ENCODE measurements at places on chromosomes 1 and 21.
A peak's percentile ranks its signal among the peaks of the same experiment; 100 is the strongest.

GRCh38 chr1:164560121-164560541 is 1.1 kb downstream of the PBX1 start:
- no peak for DNase-seq

GRCh38 chr21:26844258-26845065 is 747 bp downstream of the ADAMTS1 start:
- DNase-seq: no peak

DNA sequence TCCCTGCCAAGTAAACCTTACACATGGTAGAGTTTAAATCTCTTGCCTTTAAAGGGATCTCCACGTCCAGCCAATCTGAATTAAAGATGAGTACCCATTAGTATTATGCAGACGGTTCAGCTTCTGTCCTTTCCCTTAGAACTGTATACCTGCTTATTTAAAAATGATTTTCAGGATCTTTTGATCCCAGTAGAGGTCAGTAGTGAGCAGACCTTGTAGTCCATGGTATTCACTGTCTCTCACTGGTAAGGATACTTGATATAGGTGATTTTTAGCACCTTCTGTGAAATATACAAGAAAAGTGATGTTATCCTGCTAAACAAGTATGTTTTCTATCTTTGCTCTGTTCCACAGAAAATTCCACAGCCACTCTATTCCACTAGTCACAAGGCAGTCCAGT is 1211.6 kb upstream of the ADGRL4 start:
- DNase-seq: no peak

GRCh38 chr21:29145354-29145782 is 14.9 kb downstream of the MAP3K7CL start:
- no peak for DNase-seq

DNA sequence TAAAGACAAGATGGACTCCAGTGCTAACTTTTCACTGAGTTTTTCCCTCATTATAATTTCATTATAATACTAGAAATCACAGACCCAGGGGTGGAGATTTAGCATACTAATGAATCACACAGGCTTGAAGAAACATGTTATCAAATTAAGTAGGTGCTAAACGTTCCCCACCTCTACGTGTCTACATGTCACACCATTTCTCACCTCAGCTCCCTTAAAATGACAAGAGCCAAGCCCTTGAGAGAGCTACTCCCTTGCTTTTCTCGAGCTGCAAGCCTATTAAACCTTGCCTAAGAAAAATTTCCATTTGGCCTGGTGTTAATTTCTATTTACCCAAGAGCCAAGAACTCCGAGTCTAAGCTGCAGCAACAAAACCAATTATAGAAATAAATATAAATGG is 396.3 kb upstream of the NEGR1 start:
- DNase-seq: no peak

- no peak for DNase-seq
These were observed 12.3 kb downstream of the OR2T11 start for GRCh38 chr1:248622570-248623001.

- DNase-seq: no peak
These were observed 30.1 kb downstream of the EDN2 start for GRCh38 chr1:41454406-41454805.

DNA sequence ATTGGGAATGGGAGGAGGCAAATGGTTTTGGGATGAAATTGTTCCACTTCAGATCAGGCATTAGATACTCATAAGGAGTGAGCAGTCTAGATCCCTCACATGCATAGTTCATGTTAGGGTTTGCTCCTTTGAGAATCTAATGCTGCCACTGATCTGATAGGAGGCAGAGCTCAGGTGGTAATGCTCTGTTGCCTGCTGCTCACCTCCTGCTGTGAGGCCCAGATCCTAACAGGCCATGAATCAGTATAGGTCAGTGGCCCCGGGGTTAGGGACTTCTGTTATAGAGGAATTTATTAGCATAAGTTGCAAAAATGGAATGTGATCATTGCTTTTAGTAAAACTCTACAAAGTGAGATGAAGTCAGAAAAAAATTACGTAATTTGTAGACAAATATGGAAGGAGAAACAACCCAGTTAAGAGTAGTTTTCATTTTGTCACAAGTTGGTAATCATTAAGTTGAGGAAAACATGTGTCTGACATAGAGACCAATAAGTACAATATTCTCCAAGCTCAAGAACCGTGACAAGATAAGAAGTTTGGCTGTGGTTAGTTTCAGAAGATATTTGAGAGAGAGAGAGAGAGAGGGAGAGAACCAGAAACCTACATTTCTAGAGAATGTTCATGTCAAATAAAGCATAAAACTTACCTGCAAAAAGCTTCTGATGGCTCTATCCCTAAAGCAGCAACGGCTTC is 689.7 kb upstream of the PRMT6 start:
- no peak for DNase-seq

DNA sequence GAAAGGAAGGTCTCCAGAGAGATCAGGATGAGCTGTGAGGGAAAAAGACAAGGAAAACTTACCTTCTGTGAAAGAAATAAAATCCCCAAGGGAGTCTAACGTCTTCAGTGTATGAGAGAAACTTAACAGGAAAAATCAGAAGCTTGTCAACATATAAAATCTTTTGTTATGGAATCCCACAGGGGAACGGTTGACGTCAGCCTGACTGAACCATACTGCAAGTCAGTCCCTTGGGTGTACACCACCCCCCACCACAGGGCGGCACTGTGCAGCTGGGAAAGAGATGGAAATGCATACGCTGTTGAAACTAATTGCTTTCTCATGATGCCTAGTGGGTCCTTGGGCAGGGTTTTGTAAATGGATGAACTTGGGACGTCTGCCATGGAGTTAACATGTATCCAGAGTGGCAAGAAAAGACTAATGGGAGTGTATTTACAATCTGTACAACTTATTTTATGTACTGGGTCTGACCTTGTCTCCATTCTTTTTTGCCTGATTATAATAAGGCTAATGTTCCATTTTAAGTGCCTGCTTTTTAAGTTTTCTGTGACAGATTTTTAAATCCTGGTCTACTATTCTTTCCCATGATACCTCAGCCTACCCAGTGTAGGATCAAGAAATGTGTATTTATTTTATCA is 22.7 kb downstream of the UTP25 start:
- DNase-seq: no peak

GRCh38 chr1:245996811-245997210 is 510.3 kb downstream of the SMYD3 start:
- no peak for DNase-seq

GRCh38 chr21:26776310-26777021 is 68.7 kb downstream of the ADAMTS1 start:
- DNase-seq: no peak

GRCh38 chr1:181987334-181987895 is 74.1 kb downstream of the ZNF648 start:
- DNase-seq: no peak

- no peak for DNase-seq
These were observed 5.0 kb upstream of the AHCYL1 start for GRCh38 chr1:109979489-109980091.

- no peak for DNase-seq
These were observed 2.0 kb downstream of the LORICRIN start for GRCh38 chr1:153261281-153262069.

DNA sequence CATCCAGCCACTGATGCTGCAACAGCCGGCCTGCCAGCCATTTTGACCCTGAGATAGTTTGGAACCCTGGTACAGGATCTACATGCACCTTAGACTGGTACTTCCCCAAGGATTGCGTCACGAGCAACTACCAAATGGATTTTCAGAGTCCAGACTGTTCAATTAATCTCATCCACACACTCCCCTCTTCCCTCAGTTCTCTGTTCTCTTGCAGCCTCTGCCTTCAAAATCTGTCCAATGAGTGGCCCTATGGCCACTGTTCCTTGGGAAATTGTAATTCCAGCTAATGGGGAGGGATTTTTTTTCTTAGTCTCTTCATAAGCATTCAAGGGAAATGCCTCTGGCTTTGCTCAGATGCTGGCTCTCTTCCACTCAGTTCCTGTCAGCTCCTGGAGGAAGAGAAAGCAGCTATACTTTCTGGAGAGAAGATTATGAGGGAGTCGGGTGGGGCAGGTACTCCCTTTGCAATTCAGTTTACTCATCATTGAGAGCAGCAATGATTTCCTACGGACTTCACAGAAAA is 19.8 kb upstream of the UAP1 start:
- peak; percentile 41 for DNase-seq

- no peak for DNase-seq
These were observed 61.9 kb downstream of the ACOT7 start for GRCh38 chr1:6331543-6332273.

GRCh38 chr1:51147394-51147793 is 45.4 kb downstream of the C1orf185 start:
- no peak for DNase-seq

DNA sequence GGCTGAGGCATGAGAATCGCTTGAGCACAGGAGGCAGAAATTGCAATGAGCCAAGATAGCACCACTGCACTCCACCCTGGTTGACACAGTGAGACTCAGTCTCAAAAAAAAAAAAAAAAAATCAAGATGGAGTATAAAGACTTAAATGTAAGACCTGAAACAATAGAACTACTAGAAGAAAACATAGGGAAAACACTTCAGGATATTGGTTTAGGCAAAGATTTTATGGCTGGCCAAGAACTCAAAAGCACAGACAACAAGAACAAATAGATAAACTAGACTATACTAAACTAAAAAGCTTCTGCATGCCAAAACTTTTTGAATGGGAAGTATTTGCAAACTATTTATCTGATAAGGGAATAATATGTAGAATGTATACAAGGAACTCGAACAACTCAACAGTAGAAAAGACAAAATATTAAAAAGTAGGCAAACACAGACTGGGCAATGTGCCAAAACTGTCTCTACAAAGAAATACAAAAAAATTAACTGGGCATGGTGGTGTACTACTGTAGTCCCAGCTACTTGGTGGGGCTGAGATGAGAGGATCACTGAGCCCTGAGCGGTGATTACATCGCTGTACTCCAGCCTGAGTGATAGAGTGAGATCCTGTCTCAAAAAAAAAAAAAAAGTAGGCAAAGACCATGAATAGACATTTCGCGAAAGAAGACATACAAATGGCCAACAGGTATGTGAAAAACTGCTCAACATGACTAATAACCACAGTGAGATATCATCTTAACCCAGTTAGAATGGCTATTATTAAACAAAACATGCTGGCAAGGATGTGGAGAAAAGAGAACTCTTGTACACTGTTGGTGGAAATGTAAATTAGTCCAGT is 25.3 kb downstream of the DTL start:
- DNase-seq: no peak

- peak; percentile 45 for DNase-seq
These were observed 71.2 kb upstream of the NBPF3 start for GRCh38 chr1:21368515-21369289.

DNA sequence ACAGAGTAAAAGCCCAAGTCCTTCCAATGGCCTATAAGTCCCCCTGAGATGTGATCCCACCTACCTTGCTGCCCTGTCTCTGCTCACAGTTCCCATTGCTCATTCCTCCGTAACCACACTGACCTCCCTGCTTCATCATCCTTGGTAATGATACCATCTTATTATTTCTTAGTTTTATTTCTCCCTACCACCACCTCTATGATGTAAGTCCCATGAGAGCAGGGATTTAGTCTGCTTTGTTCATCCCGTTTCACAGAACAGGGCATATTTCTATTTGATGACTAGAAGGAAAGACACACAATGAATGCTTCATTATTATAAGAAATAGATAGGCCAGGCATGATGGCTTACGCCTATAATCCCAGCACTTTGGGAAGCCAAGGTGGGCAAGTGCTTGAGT is 22.5 kb downstream of the NIBAN1 start:
- DNase-seq: no peak

GRCh38 chr1:161531986-161532643 is 7.8 kb downstream of the HSPA6 start:
- no peak for DNase-seq

DNA sequence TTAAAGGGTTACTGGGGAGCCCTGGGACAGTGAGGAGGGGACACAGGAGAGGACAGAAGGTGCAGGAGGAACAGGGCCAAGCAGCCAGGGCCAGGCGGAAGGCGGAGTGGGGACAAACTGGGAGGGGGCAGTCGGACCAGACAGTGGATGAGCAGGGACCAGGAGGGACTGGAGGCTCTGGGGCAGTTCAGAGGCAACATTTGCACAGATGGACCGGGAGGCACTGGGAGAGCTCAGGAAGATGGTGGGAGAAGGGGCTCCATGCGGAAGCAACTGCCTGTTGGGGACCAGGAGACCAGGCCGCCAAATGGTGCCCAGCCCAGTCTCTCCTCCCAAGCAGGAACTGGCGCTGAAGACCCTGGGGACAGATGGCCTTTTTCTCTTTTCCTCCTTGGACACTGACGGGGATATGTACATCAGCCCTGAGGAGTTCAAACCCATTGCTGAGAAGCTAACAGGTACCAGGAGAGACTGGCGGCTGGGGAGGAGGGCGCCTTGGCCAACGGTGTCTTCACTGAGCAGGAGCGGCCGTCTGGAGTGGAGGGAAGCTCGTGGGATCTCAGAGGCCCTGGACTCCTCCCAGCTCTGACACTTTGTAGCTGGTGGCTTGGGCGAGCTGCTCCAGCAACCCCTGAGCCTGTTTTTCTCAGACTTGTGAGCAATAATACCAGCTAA is 847 bp downstream of the SELENON start:
- no peak for DNase-seq

DNA sequence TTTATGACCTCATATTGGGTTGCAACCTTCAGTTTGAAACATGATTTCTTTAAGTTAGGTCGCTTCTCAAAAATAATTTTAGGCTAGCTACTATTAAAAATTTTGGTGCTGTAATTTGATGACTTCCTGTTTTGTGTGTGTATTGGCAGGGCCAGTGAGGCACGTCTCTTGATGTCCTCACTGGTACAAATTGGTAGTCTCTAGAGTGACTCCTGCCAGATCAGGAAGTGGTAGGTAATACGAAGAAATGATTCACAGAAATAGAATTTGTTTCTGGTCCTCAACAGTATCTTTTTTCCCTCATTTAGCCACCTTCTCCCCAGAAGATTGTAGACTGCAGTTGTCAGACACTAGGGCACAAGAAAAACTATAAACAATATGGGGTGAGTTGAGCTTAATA is 120.9 kb upstream of the KIAA1614 start:
- DNase-seq: no peak

DNA sequence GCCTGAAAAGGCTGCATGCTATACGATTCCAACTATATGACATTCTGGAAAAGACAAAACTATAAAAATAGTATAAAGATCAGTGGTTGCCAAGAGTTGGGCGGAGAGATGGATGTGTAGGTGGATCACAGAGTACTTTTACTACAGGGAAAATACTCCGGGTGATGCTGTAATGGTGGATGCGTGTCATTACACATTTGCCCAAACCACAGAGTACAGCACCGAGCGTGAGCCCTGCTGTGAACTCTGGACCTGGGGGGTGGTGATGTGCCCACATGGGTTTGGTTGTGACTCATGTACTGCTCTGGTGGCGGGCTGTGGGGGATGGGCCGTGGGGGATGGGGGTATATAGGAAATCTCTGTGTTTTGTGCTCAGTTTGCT is 162.7 kb upstream of the COL6A1 start:
- no peak for DNase-seq
